ENCODE measurements at places on chromosomes 12 and 14. TPM values are rescaled to one million over a fixed set of nuclear protein-coding genes. Genes with fewer than 3 reads are reported as not detected.

The TAC3 gene
- polyA plus RNA-seq = not detected

GRCh38 chr14:25622763-25623162, 572.8 kb upstream of the STXBP6 start:
- DNase-seq = no peak

The RNASE4 gene
- 37.9 TPM for polyA plus RNA-seq

- DNase-seq = no peak
Measured at GRCh38 chr14:49363821-49364751, 222.1 kb downstream of the RPS29 start.

DNA sequence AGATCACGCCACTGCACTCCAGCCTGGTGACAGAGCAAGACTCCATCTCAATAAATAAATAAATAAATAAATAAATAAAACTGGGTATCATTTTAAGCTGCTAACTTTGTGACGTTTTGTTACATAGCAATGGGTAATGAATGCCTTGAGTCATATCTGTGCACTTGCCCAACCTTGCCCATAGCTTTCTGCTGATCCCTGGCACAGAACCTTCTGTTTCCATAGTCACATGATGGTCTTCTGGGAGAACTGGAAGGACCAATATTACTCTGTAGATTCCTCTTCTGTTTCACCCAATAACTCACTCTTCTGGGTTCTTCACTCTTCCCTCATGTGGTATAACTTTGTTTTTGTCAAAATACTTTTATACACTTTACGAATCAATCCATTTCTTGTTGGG, 140.8 kb downstream of the SCARB1 start:
- DNase-seq = peak; percentile 58
